ENCODE measurements at places on chromosomes 2 and 18.

GRCh38 chr2:86392873-86393518 lies 48.2 kb upstream of the KDM3A start:
- DNase-seq = no peak

DNA sequence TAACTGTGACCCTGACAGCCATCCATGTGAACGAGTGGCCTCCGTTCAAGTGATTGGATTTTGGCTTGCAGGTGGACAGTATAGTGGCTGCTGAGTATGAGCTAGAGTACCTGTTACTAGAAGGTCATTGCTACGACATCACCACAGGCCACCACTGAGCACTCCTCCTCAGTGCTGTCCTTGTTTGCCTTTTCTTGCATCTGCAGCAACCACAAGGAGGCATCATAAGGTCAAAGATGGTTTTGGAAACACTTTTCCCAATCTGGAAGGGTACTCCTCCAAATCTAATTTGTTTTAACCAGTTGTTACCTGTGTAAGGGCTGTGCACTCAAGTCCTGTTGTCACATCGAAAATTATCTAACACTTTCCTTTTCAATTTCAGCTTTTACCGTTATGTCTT lies 81.2 kb downstream of the UGGT1 start:
- DNase-seq = no peak

GRCh38 chr2:238466243-238466756 lies 39.6 kb downstream of the ASB1 start:
- DNase-seq = no peak

- DNase-seq = no peak
Measured at GRCh38 chr2:197809064-197809463, 4.7 kb downstream of the PLCL1 start.

DNA sequence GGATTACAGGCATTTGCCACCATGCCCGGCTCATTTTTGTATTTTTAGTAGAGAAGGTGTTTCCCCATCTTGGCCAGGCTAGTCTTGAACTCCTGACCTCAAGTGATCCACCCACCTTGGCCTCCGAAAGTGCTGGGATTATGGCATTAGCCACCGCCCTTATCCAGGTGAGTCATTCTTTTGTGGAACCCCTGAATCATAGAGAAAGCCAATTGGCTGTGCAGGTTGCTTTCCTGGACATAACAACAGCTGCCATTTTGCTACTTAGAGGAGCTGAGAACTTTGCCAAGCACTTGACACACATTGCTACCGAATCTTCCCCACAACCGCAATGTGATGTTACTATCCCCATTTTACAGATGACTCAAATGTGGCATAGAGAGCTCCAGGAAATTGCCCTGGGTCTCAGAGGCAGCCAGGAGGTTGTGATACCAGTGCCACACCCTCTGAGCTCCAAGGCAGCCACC lies 36.0 kb downstream of the SETBP1 start:
- DNase-seq = no peak

GRCh38 chr2:19425419-19425818 lies 67.0 kb upstream of the OSR1 start:
- no peak for DNase-seq

GRCh38 chr2:101267671-101268656 lies 15.3 kb downstream of the CNOT11 start:
- no peak for DNase-seq

- no peak for DNase-seq
Measured at GRCh38 chr2:72572501-72572900, 253.3 kb downstream of the EXOC6B start.

DNA sequence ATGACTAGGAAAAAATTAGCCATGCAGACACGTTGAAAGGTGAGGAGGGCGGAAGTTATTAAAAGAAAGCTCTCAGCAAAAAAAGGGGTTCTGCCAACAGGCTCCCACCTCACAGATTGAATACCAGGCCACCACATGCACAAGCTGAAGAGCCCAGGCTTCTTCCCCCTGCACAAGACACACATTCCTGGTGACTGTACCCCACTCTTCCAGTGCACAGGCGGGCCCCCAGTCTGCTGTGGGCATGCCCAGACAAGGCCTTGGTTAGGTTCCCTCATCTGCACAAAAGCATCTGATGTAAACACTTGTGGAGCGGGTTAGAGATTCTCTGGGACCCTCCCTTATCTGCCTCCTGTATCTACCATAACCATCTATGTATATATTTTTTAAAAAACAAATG lies 81.7 kb downstream of the AGPS start:
- DNase-seq = no peak

DNA sequence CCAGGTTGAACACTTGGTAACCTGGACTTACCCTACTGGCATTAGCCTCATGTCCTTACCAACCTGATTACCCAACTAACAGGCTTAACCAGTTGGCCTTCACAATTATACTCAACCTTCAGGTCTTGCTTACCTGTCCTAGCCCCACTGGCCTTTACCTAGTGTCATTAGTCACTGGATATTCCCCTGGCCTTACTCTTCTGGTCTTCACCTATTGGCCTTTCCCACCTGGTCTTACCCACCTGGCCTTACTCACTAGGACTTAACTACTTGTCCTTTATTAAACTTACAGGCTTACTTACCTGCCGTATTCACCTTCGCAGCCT lies 131.1 kb upstream of the ZSWIM2 start:
- no peak for DNase-seq

DNA sequence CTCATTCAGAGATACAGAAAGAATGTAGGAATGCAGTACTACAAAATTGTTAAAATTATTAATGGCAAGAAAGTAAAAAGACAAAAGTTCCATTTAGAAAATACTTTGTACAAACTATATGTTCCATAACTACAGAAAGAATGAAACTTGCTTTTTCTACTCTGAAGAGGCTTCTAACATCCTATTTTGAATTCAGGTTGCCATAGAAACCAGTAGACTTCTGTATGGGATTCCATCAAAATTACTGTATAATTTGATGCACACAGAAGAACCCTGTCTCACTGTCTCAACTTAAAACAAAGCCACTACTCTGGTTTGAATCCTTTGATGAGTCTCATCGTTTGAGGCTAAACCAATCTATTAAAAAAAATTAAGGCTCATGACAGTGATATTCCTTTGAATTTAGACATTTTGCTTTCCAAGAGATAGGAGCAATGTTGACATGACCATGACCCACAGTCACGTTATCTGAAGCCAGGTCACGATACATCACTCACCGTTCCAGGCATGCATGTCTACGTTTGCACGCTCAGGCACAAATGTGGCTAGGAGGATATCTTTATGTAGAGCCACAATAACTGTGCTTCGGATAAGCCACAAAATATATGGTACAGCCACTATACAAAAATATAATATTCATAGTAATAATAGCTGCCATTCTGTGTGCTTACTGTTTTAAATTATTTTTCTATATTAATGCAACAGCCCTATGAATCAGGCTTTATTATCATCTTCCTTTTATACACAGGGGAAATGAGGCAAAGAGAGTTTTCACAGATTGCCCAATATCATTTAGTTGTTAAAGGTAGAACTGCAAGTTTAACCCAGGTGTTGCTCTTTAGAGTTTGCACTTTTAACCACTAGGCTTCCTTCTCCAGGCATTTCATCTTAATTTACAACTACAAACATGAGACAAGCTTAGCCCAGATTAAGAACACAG lies 82.4 kb downstream of the CACNB4 start:
- no peak for DNase-seq

GRCh38 chr18:39365836-39366485 lies 1800.4 kb upstream of the CELF4 start:
- DNase-seq = no peak

DNA sequence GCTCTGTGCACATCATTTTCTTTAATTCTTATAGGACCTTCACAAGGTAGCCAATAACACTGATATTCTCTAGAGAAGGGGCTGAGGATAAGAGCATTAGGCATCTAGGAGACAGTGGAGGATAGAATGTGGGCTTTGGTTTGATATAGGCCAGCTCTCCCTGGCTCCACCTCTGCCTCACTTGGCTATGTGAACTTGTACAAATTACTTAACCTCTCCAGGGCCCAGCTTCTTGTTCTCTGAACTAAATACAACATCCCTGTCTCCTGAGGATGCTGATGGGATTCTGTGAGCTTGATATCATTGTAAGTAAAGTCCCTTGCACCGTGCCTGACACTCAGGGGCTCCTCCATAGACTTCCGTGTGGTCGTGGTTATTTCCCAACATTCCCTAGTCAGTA lies 87.3 kb downstream of the ACOXL start:
- no peak for DNase-seq

DNA sequence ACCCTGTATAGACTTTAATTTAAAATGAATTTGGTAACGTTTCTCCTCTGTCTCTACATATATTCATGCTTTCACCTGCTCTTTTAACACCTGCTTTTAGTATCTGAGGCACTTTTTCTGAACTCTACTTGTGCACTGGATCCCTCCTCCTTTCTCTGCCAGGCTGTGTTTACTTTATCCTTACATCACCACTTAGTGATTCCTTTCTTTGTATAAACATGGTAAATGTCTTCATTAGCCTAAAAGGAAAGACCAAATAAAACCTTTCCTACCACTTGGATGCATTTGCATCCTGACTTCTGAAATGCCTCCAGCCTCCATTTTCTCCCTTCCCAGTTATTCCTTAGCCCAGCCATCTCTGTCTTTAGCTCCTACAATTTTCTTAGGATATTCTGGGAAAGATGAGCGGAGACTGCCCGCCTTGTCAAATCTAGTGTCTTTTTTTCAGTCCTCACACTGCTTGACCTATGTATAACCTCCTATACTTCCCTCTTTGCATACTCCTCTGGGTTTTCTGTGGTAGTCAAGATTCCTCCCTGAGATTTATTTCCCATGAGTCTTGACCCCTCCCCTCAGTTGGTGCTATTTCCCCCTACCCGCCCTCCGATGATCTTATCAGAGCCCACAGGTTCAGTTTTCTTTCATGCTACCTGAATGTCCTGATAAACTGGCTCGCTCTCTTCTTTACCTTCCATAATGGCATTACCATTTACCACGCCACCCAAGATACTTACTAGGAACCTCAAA lies 44.8 kb downstream of the REL start:
- DNase-seq = no peak

GRCh38 chr2:224181534-224182155 lies 142.6 kb upstream of the SERPINE2 start:
- DNase-seq = no peak

- no peak for DNase-seq
Measured at GRCh38 chr2:221999717-222000116, 299.1 kb downstream of the PAX3 start.

DNA sequence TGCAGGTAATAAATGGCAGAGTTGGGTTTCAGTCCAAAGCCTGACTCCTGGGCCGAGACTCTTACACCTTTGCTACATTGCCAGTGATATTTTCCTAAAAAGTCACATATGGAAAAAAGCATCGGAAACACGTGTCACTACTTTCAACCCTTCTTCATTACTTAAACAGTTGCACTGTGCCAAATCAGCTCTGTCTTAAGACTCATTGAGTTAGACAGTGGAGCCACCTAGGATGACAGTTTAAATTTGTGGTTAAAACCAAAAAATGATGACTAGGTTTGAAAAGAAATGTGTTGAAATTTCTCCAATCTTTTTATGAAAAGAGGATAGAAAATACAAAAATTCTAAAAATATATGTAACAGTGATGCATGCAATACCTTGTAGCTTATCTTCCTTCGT lies 97.5 kb downstream of the TMEM247 start:
- DNase-seq = no peak

GRCh38 chr2:35428548-35428947 lies 927.0 kb upstream of the CRIM1 start:
- DNase-seq = no peak

GRCh38 chr2:17765398-17765797 lies 11.5 kb downstream of the GEN1 start:
- no peak for DNase-seq

GRCh38 chr18:35141567-35142274 lies 99.1 kb upstream of the ZNF397 start:
- no peak for DNase-seq

DNA sequence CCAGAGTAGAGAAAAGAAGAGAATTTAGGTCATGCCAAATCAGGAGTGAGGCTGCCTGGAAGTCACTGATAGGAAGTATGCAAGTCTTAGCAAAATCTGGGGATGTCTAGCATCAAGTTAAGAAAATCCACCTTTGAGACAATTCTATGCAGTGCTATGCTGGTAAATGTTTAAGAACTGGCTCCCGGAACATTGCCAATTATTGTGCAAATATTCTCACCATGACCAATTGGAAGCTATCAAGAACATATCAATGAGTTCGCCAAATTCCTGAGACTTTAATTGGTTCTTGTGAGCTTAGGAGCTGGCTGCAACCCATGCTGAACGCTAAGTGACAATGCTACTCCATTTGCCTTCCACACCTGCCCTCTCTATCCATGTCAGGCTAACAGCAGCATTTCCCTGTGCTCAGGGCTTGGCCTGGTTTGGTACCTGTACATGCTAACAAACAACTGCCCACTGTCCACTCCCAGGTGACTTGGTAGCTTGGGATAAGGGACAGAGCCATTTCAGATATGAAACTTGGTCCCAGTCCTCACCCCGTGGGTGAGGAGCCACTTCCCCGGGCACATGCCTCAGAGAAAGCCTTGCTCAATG lies 172.9 kb upstream of the KLHL29 start:
- no peak for DNase-seq

- no peak for DNase-seq
Measured at GRCh38 chr2:161415987-161416707, at the start of gene TBR1. TBR1 (plus strand) TSS chr2:161416297; CDS start chr2:161416411, 114 bp downstream.

GRCh38 chr2:202204855-202205254 lies 33.5 kb downstream of the SUMO1 start:
- DNase-seq = no peak

DNA sequence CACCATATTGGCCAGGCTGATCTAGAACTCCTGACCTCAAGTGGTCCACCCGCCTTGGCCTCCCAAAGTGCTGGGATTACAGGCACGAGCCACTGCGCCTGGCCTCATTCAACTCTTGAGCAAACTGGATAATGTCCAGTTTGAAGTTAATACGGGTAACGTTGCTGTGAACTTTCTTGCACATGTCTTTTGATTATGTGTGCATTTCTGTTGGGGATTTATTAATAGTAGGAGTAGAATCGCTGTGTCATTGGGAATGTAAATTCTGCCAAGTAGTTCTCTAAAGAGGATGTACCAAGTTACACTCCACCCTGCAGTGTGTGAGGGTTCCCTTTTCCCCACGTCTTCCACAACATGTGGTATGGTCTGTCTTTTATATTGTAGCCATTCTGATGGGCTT lies 6.2 kb downstream of the IMPA2 start:
- DNase-seq = no peak

GRCh38 chr18:8912348-8913326 lies 189.9 kb upstream of the NDUFV2 start:
- no peak for DNase-seq

- no peak for DNase-seq
Measured at GRCh38 chr2:100704156-100704555, 115.8 kb upstream of the NPAS2 start.

GRCh38 chr18:36157441-36157840 lies 27.7 kb downstream of the ELP2 start:
- DNase-seq = no peak

GRCh38 chr2:98347298-98348065 lies 1.2 kb downstream of the CNGA3 start:
- DNase-seq = no peak

DNA sequence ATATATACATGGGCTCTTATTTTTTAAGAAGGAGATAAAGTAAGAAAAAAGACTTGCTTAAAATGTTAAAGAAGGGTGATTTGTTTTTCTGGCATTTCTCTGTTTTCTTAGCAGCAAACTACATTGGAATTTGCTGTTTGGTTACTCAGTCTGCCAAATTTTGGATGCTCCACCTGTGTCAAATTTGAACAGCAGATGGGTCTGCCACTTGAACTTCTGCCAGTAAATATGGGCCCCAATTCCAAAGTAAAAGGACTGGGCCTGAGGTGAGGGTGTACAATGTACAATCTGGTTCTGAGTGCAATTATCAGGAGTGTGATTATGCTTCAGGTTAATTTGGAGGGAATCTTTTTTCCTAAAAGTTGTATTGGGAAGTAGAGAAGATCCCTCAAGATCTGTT lies 794.5 kb downstream of the DSC3 start:
- DNase-seq = no peak
